ENCODE measurements at places on chromosomes 1 and 21.

DNA sequence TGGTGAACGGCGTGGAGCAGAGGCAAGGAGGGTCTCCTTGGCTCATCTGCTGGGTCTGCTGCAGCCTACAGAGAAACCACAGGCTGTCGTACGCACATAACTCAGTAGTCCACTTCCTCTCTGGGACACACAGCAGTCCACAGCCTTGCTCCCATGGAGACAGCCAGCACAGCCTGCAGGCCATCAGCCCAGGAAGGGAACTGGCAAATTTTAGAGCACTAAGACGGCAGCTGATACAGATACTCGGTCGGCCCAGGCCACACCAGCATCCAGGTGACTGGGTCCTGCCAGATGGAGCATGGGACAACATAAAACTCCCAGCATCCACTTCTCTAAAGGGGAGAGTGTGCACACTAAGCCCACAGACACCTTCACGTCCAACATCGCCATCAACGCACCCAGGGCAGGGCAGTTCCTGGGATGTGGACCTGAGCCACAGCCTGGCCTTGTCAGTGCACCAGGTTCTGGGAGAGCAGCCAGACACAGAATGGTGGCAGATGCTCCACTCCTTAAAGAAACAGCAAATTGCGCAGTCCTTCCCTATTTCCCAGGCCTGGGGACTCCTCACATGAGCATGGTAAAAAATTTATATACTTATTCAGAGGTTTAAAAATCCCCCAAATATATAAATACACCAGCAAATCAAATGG is 247.1 kb upstream of the RAB4A start:
- H3K36me3 ChIP-seq = no peaks in the 10 kb centered on the region
- no peak overlapping the region for H3K27ac ChIP-seq
- no peak overlapping the region for H3K4me3 ChIP-seq
- no peaks in the 10 kb centered on the region for H3K27me3 ChIP-seq

- no peaks in the 10 kb centered on the region for H3K4me1 ChIP-seq
- no peak for DNase-seq
- H3K27ac ChIP-seq = no peak overlapping the region
- no peaks in the 10 kb centered on the region for H3K36me3 ChIP-seq
- no peak overlapping the region for H3K4me3 ChIP-seq
- H3K27me3 ChIP-seq = peaks cover 28% of the 10 kb centered on the region
Observed at GRCh38 chr1:203299169-203299568, 6.2 kb upstream of the BTG2 start.

DNA sequence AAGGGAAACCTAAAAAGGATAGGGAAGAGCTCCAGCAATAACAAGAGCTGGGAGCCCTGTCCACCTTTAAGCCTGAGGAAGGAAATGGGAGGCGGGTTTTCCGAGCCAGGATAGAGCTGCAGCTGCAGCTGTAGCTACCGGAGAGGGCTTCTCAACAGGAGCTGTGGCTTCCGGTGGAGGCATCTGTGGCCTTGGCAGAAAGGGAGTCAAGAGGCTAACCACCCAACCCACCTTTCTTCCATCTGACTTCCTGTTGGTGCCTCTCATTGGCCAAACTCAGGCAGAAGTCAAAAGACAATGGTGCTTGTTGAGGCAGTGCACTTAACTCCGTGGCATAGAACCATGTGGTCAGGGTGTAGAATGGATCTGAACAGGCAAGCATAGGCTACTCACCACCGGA is 313.1 kb upstream of the DAB1 start:
- no peaks in the 10 kb centered on the region for H3K4me1 ChIP-seq
- H3K27me3 ChIP-seq = no peaks in the 10 kb centered on the region
- no peaks in the 10 kb centered on the region for H3K36me3 ChIP-seq
- no peak overlapping the region for H3K4me3 ChIP-seq
- H3K27ac ChIP-seq = no peak overlapping the region

- no peak overlapping the region for H3K4me3 ChIP-seq
- no peaks in the 10 kb centered on the region for H3K36me3 ChIP-seq
- no peaks in the 10 kb centered on the region for H3K4me1 ChIP-seq
- no peak overlapping the region for H3K27ac ChIP-seq
Observed at GRCh38 chr1:36876990-36877389, 157.3 kb downstream of the GRIK3 start.

DNA sequence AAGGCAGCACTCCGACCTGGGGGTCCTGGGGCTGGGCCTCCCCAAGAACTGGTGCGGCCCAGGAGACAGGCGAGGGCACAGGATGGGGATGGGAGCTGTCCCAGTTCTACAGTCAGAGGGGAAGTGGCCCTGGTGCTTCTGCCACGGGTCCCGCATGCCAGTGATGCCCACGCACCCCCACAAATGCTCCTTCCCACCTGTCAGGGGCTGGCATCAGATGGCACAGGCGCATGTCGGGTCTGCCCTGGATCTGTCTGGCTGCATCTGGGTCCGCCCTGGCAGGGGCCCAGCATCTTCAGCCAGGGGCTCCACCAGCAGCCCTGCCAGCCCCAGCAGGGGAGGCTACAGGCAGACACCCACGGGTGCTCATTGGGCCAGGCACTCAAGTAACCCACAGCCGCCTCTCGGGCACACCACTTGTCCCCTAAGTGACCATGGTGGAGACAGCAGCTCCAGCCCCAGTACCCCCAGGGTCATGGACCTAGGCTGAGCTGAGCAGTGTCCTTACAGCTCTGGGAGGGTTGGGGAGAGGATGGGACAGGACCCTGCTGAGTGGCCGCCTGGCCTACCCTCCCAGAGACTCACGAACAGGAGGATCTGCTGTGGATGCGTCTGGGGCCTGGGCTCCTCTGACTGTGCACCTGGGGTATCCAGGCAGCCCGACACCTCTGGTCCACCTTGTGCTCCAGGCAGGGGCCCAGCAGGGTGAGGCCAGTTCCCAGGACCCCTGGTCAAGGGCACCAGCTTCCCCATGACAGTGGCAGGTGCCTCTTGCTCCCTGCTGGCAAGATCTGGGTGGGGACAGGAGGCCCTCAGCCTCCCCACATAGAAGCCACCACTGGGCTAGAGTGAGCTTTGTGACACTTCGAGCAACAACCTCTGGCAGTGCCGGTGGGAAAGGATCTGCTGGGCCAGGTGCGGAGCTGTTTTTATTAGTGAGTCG is 5.4 kb downstream of the SMIM1 start:
- no peak overlapping the region for H3K27ac ChIP-seq
- H3K4me1 ChIP-seq = peaks cover 14% of the 10 kb centered on the region
- peaks cover 26% of the 10 kb centered on the region for H3K36me3 ChIP-seq
- DNase-seq = no peak
- H3K4me3 ChIP-seq = no peak overlapping the region

- H3K4me1 ChIP-seq = no peaks in the 10 kb centered on the region
- no peak overlapping the region for H3K27ac ChIP-seq
- no peak overlapping the region for H3K4me3 ChIP-seq
- no peaks in the 10 kb centered on the region for H3K36me3 ChIP-seq
- DNase-seq = no peak
- H3K27me3 ChIP-seq = no peaks in the 10 kb centered on the region
Observed at GRCh38 chr1:78722105-78722504, 72.5 kb downstream of the IFI44 start.

- no peak overlapping the region for H3K4me3 ChIP-seq
- H3K4me1 ChIP-seq = no peaks in the 10 kb centered on the region
- H3K27me3 ChIP-seq = peaks cover 11% of the 10 kb centered on the region
- H3K27ac ChIP-seq = no peak overlapping the region
Observed at GRCh38 chr1:100847361-100848082, 47.1 kb downstream of the EXTL2 start.

DNA sequence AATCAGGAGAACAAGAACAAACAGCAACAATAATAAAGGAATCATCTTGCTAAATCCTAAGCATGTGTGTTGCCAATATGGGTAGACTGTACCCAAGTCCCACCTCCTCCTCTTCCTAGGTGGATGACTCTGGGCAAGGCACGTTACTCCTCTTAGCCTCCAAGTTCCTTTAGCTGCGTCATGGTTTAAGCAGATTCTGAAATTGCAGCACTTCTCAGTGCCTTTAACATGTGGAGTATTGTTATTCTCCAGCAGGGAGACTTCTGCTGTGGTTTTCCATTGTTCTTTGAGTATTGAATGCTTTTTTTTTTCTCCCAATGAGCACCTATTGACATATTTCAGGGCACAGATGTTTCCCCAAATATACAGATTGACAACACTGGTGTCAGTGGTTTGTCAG is 15.5 kb downstream of the ARHGEF10L start:
- no peaks in the 10 kb centered on the region for H3K27me3 ChIP-seq
- peaks cover 13% of the 10 kb centered on the region for H3K4me1 ChIP-seq
- H3K27ac ChIP-seq = no peak overlapping the region
- no peak overlapping the region for H3K4me3 ChIP-seq

- H3K27ac ChIP-seq = no peak overlapping the region
- H3K36me3 ChIP-seq = no peaks in the 10 kb centered on the region
- no peaks in the 10 kb centered on the region for H3K27me3 ChIP-seq
- peaks cover 5% of the 10 kb centered on the region for H3K4me1 ChIP-seq
Observed at GRCh38 chr1:184388319-184388889, 1.6 kb downstream of the C1orf21 start.

- no peak overlapping the region for H3K4me3 ChIP-seq
- peaks cover 4% of the 10 kb centered on the region for H3K4me1 ChIP-seq
- H3K27ac ChIP-seq = no peak overlapping the region
- no peaks in the 10 kb centered on the region for H3K36me3 ChIP-seq
- H3K27me3 ChIP-seq = no peaks in the 10 kb centered on the region
Observed at GRCh38 chr1:3668585-3669300, 16.4 kb downstream of the TP73 start.

GRCh38 chr1:100811808-100812207 is 82.8 kb downstream of the EXTL2 start:
- no peaks in the 10 kb centered on the region for H3K4me1 ChIP-seq
- no peak overlapping the region for H3K27ac ChIP-seq
- no peak overlapping the region for H3K4me3 ChIP-seq
- H3K36me3 ChIP-seq = no peaks in the 10 kb centered on the region

- no peaks in the 10 kb centered on the region for H3K36me3 ChIP-seq
- no peak for DNase-seq
- H3K4me3 ChIP-seq = no peak overlapping the region
- H3K27me3 ChIP-seq = peaks cover 51% of the 10 kb centered on the region
Observed at GRCh38 chr1:9197186-9198099, 37.1 kb upstream of the H6PD start.

GRCh38 chr1:187396226-187396625 is 567.5 kb downstream of the PLA2G4A start:
- no peak overlapping the region for H3K27ac ChIP-seq
- H3K27me3 ChIP-seq = no peaks in the 10 kb centered on the region
- H3K4me3 ChIP-seq = no peak overlapping the region
- H3K36me3 ChIP-seq = no peaks in the 10 kb centered on the region
- DNase-seq = no peak
- H3K4me1 ChIP-seq = 0 out of 2 replicates have a peak, but pooled peaks cover 1% of the 10 kb centered on the region

DNA sequence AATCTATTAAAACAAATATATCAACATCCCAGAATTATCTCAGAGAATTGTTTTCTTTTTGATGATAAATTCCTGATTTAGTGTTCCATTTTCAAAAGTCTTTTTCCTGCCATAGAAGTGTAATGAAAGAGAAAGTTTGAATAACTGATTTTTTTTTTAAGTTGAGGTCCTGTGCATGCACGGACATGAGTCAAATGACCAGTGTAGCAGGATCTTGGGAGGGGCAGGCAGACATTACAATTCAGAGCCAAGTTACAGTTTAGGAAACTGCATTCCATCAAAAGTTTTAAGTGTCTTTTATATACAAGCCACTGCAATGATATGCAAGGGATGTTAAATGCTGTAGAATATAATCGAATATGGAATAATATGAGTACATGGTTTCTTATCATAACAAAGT is 227.5 kb downstream of the HMCN1 start:
- H3K27ac ChIP-seq = no peak overlapping the region
- H3K4me1 ChIP-seq = no peaks in the 10 kb centered on the region
- H3K27me3 ChIP-seq = no peaks in the 10 kb centered on the region
- H3K36me3 ChIP-seq = no peaks in the 10 kb centered on the region

GRCh38 chr21:39705849-39706248 is 39.1 kb upstream of the IGSF5 start:
- no peaks in the 10 kb centered on the region for H3K36me3 ChIP-seq
- peaks cover 3% of the 10 kb centered on the region for H3K4me1 ChIP-seq
- no peak overlapping the region for H3K4me3 ChIP-seq
- no peak for DNase-seq
- H3K27me3 ChIP-seq = no peaks in the 10 kb centered on the region

DNA sequence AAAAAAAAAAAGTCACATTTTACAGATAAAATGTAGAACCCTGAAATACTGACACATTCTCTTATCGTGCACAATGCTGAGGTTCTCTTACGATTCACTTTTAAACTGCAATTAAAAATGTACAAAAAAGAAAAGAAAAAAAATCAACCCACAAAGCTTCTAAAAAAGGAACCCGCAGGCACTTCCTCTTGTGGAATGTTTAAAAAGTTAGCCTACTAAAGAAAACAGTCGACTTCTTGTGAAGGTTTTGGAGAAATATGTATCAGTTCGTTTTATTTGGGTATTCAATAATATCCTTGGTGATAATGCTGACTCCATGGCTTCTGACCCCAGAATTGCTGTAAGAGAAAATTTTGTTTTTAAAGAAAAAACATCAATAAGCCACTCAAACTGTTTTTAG is 10.2 kb downstream of the HNRNPU start:
- peaks cover 33% of the 10 kb centered on the region for H3K36me3 ChIP-seq
- no peak overlapping the region for H3K27ac ChIP-seq
- no peak for DNase-seq
- H3K4me1 ChIP-seq = no peaks in the 10 kb centered on the region

DNA sequence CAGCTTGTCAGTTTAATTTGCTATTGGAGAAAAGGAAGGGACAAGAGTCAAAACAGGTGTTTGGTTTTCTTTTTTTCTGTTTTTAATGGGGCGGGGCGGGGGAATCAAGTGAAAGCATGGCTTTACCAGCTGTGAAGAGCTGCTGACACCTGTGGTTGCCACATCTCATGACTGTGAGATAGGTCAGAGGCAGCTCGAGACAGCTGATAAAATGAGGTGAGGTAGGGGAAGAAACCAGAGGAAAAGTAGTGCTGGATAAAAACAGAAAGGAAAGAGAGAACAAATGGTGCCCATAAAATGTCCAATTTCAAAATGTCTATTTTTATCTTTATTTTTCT is 272.3 kb downstream of the NEGR1 start:
- H3K27ac ChIP-seq = no peak overlapping the region
- no peaks in the 10 kb centered on the region for H3K36me3 ChIP-seq
- no peak overlapping the region for H3K4me3 ChIP-seq
- no peaks in the 10 kb centered on the region for H3K4me1 ChIP-seq

Data from iPS DF 6.9 (cell line).